ENCODE measurements at places on chromosomes 11 and 22.

DNA sequence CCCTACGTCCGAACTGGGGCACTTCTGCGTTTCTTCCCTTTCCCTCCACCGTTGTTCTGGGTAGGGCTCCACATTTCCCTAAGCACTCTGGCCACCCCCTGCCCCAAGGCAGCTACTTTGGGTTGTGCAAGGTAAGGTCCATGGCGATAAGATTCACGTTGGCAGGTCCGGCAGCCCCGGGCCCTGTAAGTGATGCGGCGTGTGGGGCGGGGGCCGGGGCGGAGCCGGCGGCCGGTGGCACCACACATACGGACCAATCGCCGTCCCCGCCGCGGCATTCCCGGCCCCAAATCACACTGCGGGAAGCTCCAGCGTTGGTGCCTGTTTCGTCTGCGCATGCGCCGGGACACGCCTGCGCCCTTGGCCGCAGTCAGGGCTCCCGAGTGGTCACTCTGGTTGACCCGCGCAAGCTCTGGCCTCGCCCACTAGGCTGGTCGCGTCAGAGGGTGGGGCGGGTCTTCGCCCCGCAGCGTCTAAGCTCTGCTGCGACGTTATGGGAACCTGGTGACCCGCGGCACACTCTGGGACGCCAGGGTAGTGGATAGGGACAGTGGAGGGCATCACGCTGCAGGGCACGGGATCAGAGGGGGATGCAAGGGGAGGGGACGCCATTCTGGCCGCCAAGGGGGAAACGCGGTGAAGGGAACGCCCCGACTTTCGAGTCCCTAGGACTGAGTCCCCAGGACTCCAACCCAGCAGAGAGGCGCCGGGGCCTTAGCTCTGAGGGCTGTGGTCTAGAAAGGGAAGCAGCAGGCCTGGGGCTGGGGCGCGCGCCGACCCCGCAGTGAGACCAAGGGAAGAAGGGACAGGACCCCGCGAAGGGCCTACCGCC lies 1.6 kb downstream of the FADS1 start:
- DNase-seq: peak; percentile 99

GRCh38 chr22:43042101-43042780 lies 27.3 kb upstream of the PACSIN2 start:
- DNase-seq: no peak

DNA sequence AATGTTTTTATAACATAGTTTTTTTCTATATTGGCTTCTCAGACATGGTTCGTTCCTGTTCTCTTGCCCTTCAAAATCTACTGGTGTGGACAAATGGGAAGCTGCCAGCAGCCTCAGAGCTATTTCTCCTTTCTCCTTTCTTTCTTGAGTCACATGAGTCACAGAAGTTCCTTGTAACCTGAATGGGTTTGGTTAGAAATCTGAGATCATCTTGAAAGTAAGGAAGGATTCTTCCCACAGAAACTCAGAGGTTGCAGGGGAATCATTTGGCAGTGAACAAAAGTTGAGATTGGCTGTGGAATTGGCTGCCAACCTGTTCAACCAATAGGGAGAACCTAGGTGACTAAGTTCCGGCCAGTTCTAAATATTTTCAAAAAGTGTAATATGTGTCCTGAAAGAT lies 12.5 kb downstream of the PLET1 start:
- peak; percentile 86 for DNase-seq

- DNase-seq: no peak
These were observed 68.0 kb downstream of the RSF1 start for GRCh38 chr11:77752516-77752915.

Measured in PC-3 (cell line).